Activated naive CD8-positive, alpha-beta T cell treated with anti-CD3 and anti-CD28 coated beads, Interleukin-2, amount 10 ng/mL, durations not matched to agents 7 days and 5 days (primary cell): ENCODE measurements at places on chromosomes 3 and 15. TPM values are rescaled to one million over a fixed set of nuclear protein-coding genes. Genes with fewer than 3 reads are reported as not detected.
A peak's percentile ranks its signal among the peaks of the same experiment; 100 is the strongest.

- no peak overlapping the region for H3K27ac ChIP-seq
- H3K36me3 ChIP-seq, result no peaks in the 10 kb centered on the region
- DNase-seq, result no peak
Measured at GRCh38 chr3:103693831-103694230, 1259.0 kb downstream of the ZPLD1 start.

The FILIP1L gene
- total RNA-seq, result 2.4 TPM

DNA sequence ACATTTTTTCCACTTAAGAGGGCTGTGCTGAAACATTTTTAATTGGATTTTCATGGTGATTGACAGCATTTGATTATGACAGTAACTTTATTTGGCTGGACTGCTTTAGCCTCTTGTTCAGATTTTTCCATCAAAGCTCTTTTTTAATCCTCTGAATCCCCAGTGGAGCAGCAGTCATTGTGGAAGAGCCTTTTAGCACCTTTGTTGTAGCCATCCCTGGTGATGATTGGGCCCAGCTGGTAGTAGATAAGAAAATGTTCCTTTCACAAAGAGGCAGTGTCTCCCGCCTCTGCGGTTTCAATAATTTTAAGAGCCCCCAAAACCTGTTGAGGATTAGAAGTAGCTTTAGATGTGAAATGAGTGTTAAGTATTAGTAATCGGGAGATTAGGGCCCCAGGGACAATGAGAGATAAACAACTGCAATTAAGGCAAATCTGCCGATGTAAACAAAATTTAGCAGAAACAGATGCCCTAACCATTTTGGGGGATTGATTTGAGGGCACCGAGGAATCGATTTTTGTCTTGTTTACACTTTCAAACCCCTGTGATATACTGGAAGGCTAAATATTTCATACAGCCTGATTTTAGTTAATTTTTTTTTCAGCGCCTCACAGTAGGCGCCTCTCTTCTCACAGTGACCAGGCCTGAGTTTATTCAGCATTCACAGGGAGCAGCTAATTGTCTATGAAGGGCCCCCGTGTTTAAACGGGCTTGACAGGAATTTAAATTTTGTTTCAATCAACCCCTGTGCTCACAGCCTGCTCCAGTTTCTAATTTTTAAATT, 43.2 kb upstream of the SKOR1 start:
- peaks cover 2% of the 10 kb centered on the region for H3K36me3 ChIP-seq
- H3K4me1 ChIP-seq, result peaks cover 25% of the 10 kb centered on the region
- no peak overlapping the region for H3K27ac ChIP-seq
- H3K4me3 ChIP-seq, result no peak overlapping the region
- no peak for DNase-seq
- no peaks in the 10 kb centered on the region for H3K27me3 ChIP-seq

DNA sequence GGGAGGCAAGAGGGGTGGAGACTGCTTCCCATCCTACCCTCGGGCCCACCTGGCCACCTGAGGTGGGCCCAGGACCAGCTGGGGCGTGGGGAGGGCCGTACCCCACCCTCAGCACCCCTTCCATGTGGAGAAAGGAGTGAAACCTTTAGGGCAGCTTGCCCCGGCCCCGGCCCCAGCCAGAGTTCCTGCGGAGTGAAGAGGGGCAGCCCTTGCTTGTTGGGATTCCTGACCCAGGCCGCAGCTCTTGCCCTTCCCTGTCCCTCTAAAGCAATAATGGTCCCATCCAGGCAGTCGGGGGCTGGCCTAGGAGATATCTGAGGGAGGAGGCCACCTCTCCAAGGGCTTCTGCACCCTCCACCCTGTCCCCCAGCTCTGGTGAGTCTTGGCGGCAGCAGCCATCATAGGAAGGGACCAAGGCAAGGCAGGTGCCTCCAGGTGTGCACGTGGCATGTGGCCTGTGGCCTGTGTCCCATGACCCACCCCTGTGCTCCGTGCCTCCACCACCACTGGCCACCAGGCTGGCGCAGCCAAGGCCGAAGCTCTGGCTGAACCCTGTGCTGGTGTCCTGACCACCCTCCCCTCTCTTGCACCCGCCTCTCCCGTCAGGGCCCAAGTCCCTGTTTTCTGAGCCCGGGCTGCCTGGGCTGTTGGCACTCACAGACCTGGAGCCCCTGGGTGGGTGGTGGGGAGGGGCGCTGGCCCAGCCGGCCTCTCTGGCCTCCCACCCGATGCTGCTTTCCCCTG, 2.2 kb upstream of the FES start:
- peaks cover 13% of the 10 kb centered on the region for H3K36me3 ChIP-seq
- no peak overlapping the region for H3K4me3 ChIP-seq
- H3K27me3 ChIP-seq, result no peaks in the 10 kb centered on the region
- peaks cover 19% of the 10 kb centered on the region for H3K4me1 ChIP-seq

The ZNF502 gene
- 2.9 TPM for total RNA-seq

DNA sequence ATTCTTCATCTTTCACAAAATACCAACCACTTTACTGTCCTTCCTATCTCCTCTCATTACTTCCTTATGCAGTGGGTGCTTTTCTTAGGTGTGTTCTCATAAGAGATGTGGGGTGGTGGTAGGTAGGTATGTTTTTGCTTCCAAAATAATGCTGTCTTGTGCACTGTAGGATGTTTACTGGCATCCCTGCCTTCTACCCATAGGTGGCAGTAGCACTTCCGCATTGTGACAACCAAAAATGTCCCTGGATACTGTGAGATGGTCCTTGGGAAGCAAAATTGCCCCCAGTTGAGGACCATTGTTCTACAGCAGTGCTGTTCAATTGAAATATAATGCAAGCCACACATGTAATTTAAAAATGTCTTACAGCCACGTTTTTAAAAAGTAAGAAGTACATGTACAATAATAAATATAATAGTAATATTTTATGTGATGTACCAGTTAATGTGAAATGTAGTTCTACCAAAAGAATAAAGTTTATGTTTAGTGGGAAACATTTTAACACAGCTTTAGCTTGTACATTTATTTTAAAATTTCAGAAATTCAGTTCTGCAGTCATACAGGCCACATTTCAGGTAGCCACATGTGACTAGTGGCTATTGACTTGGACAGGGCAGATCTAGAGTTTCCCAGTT, 75.2 kb downstream of the NEO1 start:
- no peaks in the 10 kb centered on the region for H3K4me1 ChIP-seq
- no peak overlapping the region for H3K4me3 ChIP-seq
- no peaks in the 10 kb centered on the region for H3K36me3 ChIP-seq
- no peak overlapping the region for H3K27ac ChIP-seq
- H3K27me3 ChIP-seq, result no peaks in the 10 kb centered on the region
- no peak for DNase-seq

The OTOL1 gene
- total RNA-seq, result not detected

GRCh38 chr15:91517491-91518200, 335.9 kb upstream of the SLCO3A1 start:
- peaks cover 39% of the 10 kb centered on the region for H3K4me1 ChIP-seq
- H3K27ac ChIP-seq, result no peak overlapping the region
- H3K4me3 ChIP-seq, result no peak overlapping the region
- H3K36me3 ChIP-seq, result peaks cover 31% of the 10 kb centered on the region
- no peak for DNase-seq

DNA sequence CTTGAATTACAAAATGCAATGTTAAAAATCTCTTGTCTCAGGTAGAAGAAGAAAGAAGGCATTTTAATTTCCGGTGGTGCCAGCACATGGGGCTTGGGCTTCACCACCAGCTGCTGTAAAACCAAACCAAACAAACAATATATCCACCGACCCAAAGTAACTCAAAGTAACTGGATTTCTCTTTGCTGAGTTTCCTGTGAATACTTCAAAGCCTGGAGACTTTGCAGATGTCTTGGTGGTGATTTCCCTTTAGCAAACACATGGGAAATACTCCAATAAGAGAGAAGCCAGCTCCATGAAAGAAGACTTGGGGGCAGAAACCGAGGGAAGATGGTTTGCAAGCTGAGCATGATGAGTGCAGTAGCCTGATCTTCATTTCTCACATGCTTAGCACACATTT, 62.6 kb downstream of the EIF4E3 start:
- H3K27me3 ChIP-seq, result no peaks in the 10 kb centered on the region
- DNase-seq, result no peak
- no peak overlapping the region for H3K27ac ChIP-seq
- H3K36me3 ChIP-seq, result peaks cover 15% of the 10 kb centered on the region
- H3K4me3 ChIP-seq, result no peak overlapping the region
- peaks cover 21% of the 10 kb centered on the region for H3K4me1 ChIP-seq

The SPATA12 gene
- total RNA-seq, result not detected

- H3K27ac ChIP-seq, result no peak overlapping the region
- no peaks in the 10 kb centered on the region for H3K27me3 ChIP-seq
- DNase-seq, result no peak
- H3K4me1 ChIP-seq, result no peaks in the 10 kb centered on the region
- no peak overlapping the region for H3K4me3 ChIP-seq
Measured at GRCh38 chr15:50800715-50801114, 35.2 kb upstream of the SPPL2A start.

- no peaks in the 10 kb centered on the region for H3K36me3 ChIP-seq
- peaks cover 4% of the 10 kb centered on the region for H3K27me3 ChIP-seq
- peaks cover 5% of the 10 kb centered on the region for H3K4me1 ChIP-seq
- peak; percentile 58 for DNase-seq
- H3K4me3 ChIP-seq, result no peak overlapping the region
Measured at GRCh38 chr3:12875857-12876836, 34.8 kb upstream of the RPL32 start.

The TGM4 gene
- total RNA-seq, result not detected

GRCh38 chr3:107508331-107508730, 14.4 kb upstream of the BBX start:
- no peaks in the 10 kb centered on the region for H3K4me1 ChIP-seq
- H3K4me3 ChIP-seq, result no peak overlapping the region
- no peaks in the 10 kb centered on the region for H3K36me3 ChIP-seq
- no peak overlapping the region for H3K27ac ChIP-seq

The CSPG5 gene
- 0.43 TPM for total RNA-seq

DNA sequence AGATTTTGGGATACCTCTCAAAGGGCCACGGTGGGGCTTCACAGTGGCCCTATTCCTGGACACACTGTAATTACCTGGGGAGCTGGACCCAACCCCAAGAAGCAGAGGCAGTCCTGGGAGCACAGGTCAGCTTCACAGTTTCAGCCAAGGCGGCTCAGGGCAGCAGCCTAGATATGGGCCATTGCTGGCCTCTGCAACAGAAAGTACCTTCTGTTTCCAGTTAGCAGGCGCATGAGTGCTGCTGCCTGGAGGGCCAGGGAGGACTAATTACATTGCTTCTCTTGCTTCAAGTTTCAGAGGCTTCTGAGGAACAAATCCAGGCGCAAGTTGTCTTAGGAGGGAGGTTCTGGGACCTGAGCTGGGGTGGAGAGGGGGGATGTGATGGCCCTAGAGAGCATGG, 13.5 kb upstream of the DUSP7 start:
- H3K36me3 ChIP-seq, result no peaks in the 10 kb centered on the region
- H3K4me3 ChIP-seq, result no peak overlapping the region
- no peaks in the 10 kb centered on the region for H3K27me3 ChIP-seq
- no peak overlapping the region for H3K27ac ChIP-seq
- DNase-seq, result no peak

The ECE2 gene
- total RNA-seq, result not detected

DNA sequence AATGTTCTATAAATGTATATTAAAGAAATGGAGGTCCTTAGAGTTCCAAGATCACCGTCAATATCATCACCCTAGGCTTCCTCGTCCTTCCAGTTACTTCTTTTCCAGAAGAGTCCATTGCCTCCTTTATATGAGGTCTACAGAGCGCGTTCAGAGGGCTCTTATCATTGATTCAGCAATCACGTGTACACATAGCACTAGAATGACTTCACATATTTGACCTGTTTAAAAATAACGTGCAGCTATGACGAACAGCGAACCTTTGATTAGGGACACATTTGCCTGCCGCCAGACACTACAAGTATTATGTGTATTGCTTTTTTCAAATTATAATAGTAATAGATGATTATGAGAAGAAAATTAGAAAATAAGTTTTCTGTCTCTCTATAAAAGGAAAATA, 26.0 kb downstream of the IGF1R start:
- no peak overlapping the region for H3K4me3 ChIP-seq
- no peak overlapping the region for H3K27ac ChIP-seq
- no peaks in the 10 kb centered on the region for H3K36me3 ChIP-seq
- peaks cover 11% of the 10 kb centered on the region for H3K4me1 ChIP-seq
- DNase-seq, result no peak

DNA sequence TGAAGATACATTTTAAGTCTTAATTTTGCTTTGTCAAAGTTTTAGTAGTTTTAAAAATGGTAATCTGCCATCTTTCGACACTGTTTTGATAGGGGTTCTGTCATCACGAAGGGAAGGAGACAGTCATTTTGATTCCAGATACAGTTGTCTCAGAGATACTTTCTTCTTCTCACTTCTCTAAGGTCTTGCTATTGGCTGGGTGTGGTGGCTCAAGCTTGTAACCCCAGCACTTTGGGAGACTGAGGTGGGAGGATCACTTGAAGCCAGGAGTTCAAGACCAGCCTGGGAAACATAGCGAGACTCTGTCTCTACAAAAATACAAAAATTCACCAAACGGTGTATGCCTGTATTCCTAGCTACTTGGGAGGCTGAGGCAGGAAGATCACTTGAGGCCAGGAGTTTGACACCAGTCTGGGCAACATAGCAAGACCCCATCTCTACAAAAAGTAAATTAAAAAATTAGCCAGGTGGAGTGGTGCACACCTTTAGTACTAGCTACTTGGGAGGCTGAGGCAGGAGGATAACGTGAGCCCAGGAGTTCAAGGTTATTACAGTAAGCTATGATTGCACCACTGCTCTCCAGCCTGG, 3.3 kb downstream of the RAB8B start:
- DNase-seq, result no peak
- peaks cover 64% of the 10 kb centered on the region for H3K4me1 ChIP-seq
- peaks cover 23% of the 10 kb centered on the region for H3K36me3 ChIP-seq
- H3K27me3 ChIP-seq, result no peaks in the 10 kb centered on the region
- peak overlapping the region; percentile 95 for H3K27ac ChIP-seq
- H3K4me3 ChIP-seq, result peak overlapping the region; percentile 97
